Hepatocyte (in vitro differentiated cells): ENCODE measurements at places on chromosomes 5 and 9.
A peak's percentile ranks its signal among the peaks of the same experiment; 100 is the strongest.

DNA sequence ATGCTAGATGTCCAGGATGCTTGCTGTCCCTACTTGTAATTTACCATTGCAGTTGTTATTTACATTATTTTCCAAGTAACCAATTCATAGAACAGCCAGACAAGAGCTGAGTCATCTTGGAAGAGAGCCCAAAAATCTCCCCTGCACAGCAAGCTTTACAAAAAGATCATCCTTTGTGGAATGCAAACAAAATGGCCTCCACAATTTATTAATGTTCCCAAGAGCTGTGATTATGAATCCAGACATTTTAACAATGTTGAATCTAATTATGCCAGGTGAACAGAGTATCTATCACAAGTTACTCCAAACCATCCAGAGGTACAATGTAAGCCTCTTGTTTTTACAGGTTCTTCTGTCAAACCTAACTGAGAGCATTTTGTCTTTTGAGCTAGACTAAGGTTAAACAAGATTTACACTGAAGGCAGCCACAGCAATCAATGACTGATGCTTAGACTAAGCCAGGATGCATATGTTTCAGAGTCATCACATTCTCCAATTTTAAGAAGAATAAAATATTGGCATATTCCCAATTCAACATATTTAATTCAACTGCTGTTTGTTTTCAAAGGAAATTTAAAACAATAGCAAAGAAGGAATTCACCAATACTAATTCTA, 95.3 kb upstream of the SLC12A2 start:
- DNase-seq: peak; percentile 44

- peak; percentile 48 for DNase-seq
These were observed 1.4 kb upstream of the SUSD1 start for GRCh38 chr9:112176524-112176923.

DNA sequence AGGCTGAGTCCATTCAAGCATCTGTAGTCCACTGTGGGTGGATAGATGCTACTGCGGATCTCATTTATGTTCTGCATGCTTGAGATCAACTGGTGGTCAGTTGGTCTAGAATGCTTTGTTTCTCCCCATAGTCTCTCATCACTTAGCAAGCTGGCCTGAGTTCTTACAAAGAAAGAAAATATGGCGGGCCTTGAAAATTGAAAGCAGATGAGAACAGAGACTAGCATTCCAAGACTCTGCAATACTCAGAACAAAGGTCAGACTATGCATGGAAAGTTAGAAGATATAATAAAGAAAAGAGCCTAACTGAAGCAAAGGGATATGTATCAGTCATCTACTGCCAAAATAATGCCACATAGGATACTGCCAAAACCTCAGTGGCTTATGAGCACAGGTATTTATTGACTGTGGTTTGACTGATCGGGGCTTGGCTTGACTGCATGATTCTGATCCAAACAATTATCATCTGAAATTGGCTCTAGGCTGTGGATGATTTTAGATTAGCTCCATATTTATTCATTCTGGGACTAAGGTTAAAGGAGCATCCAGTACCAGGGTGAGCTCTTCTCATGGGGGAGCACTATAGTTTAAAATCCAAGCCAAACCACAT, 258.9 kb downstream of the TAF11L14 start:
- no peak for DNase-seq

- no peak for DNase-seq
These were observed 44.9 kb upstream of the SYNPO start for GRCh38 chr5:150595466-150596031.

DNA sequence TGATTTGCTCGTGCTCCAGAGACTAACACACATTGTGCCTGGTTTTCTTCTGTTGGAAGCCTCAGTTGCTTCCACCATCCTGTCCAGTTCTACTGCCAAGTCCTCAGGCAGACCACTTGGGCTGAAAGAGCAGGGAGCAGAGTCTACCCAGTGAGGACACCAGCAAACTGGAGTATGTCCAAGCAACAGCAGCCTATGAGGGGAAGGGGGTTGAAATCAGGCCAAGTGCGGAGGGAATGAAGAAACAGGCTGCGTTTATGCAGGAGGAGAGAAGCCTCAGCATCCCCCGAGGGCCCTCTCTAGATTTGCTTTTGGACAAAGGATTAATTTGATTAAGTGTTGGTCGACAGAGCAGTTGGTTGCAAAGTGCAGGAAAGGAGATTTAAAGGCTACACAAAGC, 14.5 kb downstream of the DOCK2 start:
- DNase-seq: no peak

DNA sequence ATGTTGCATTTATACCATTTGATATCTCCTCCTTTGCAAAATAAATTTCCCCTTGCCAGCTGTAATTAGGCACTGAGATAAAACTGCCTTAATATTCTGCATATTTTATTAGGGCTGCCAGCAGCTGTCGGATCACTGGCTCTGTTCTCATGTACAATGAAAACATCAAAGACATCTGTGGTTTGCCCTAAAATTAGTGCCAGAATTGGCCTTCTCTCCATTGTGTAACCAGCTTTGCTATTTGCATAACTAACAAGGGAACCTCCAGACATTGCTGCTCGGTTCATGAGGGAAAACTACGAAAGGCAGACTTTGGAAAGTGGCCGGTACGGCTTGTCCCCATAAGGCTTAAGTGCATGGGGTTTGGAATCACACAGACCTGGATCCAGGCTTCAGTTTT, 45.5 kb upstream of the KIF2A start:
- DNase-seq: no peak

DNA sequence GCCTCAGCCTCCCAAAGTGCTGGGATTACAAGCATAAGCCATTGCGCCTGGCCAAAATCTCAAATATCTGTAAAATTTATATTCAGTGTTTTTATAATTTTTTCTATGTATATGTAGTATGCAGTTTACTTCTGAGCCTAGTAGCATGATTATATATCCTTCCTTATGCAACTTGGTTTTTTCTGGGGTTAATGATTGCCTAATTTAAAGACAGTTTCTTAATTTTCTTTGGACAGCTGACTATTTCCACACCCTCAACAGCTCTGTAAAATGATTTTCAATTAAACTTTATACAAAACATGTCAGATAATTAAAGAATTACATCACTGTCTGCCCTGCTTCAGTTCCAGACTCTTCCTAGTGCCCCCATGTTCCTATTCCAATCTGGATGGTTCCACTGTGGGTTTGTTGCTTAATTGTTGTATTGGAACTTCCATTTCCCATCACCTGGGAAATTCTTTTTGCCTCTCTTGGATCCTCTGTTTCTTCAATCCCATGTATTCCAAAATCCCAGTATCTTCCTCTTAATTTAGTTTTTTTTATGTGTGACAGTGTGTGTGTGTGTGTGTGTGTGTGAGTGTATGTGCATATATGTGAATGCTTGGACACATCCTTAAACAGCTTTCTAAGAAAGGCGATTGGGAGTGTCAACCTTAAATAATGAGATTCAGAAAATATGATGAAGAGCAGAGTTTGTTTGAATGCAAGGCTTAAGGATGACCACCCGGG, 53.2 kb downstream of the C5orf22 start:
- no peak for DNase-seq

- no peak for DNase-seq
These were observed 122.3 kb downstream of the MAST4 start for GRCh38 chr5:66718374-66719002.

DNA sequence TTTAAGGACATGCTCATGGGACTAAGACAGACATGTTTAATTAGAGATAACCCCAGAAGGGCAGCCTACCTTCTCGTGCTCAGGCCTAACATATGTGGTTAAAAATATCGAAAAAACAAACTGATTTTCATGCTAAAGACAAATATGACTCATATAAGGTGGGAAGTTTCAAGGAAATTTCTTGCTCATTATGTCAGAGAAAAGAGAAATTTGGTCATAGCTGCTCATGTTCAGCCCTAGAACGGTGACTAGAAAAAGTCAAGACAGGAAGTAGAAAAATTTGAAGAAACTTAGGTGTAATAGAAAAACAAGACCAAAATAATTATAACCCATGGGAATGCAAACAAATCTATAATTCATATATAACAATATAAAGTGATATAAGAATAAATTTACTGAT, 120.6 kb downstream of the PRDM9 start:
- no peak for DNase-seq

GRCh38 chr9:84996029-84996428, 326.5 kb downstream of the NTRK2 start:
- DNase-seq: peak; percentile 4

GRCh38 chr9:110141227-110141793, 66.6 kb downstream of the C9orf152 start:
- DNase-seq: no peak
